ENCODE measurements at places on chromosomes 13 and 19.

DNA sequence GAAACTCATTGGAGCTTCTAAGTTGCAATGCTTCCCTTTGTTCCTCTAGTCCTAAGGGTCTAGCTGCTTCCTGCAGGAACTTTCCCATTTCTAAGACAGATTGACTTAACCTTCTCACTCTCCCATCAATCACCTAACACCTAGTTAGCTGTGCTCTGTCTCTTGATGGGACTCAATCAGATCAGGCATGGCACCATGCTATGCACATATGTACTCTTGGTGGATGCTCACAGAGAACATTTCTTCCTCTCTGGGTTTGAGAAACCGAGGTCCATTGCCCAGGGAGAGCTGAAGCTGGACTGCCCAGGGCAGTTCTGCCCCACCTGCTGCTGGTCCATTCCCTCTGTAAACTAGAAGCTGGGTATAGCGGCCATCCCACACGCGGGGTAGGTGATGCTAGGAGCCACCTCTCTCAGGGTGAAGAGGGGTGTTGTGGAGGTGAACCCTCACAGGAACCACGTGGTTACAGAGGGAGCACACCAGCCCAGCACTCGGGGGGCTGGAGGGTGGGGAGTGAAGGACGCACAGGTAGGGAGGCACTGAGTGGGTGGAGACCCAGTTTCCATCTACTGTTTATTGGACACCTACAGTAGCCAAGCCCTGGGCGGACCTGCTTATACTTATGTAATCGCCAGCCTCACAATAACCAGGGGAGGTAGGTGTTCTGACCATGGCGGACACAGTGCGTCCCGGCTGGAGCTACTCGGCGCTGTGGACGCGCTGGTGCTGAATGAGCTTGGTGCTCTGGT is 3.1 kb upstream of the UBE2M start:
- DNase-seq, result no peak

DNA sequence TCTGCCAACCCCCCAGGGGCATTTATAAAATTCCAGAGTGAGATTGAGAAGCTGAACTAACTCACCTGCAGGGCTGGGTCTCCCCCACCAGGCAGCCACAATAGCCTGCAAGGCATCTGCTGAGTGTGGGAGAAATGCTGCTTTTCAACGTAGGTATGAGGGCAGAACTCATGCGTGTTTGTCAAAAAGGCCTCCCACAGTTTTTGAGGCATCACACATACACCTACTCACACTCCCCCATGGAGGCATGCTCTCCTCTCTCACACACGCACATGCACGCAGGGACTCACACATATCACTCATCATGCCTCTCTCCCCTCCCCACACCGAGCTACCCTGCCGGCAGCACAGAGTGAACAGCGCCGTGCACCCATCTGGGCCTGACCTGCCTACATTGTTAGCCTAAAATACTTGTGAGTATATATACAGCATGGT is 390.5 kb downstream of the FGF9 start:
- DNase-seq, result no peak

DNA sequence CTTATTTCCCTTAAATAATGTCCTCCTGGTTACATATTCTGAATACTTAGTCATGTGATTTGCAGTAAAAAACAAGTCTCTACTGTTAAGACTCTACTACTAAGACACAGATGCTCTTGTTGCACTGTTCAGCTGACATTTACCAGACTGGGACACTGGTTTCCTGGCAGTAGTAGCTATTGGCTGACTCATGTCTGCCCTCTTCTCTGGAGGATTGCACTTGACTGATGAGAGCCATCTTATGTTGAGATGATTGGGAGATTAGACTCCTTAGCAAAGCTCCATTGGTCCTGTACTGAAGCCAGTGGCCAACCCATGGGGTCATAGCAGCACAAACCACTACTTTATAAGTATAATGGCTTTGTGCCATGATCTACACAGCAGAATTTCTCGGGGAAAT is 1672.6 kb upstream of the PCDH20 start:
- DNase-seq, result no peak

GRCh38 chr13:53144826-53145225 is 116.2 kb downstream of the OLFM4 start:
- DNase-seq, result no peak

DNA sequence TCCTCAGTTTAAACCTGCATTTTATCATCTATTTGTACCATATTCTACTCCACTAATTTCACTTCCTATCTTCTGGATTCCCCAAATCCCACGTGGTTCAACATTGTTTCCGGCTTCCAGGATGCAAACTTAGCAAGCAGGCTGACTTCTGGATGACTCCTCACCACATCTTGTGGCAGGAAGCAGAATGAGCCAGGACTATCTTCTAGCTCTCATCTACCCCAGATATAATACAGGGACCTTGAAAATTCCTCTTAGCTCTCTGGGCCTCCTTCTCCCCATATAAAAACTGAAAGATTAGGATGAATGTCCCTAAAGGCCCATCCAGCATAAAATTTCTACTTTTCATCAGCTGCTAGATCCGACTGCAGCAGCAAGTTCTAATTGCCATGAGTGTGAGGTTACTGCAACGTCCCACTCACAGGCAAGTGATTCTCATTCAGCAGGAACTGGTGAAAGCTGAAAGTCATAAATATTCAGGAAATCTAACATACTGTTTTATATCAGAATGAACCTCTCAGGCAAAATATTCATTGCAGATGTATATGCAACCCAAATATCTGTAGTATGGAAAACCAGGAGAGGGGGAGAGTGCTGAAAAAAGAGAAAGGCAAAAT is 93.4 kb downstream of the KCTD12 start:
- peak; percentile 11 for DNase-seq

GRCh38 chr19:55305491-55305890 is 19.6 kb downstream of the TMEM150B start:
- DNase-seq, result no peak

DNA sequence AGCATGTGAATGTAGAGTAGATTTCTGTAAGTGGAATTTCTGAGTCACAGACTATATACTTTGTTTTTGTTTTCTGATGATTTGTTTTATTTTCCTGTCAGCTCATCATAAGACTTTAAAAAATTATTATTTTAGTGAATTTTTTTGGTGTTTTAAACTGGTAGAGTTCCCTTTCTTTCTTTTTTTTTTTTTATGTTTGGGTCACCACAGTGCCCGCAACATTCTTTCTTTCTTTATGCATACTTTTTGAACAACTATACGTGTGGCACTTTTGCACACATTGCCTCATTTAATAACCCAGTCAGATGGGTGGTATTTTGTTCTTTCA is 46.0 kb downstream of the WDFY2 start:
- no peak for DNase-seq

DNA sequence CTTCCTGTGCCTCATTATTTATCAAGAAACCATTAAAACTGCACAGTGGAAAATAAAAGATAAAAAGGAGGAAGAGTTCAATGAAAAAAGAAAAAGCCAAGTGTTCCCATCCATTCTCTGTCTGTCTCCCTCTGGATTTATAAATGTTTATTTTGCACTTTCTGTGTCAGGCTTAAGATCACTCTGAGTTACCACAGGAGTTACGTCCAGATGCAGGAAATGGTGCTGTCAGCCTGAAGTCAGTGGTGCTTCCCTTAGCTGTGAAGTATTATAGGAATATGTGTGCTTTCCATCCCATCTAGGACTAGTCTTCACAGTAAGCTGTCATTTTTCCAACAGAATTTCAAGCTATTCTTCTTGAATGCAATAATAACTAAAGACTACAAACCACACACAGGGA is 420.2 kb downstream of the KCTD12 start:
- no peak for DNase-seq

DNA sequence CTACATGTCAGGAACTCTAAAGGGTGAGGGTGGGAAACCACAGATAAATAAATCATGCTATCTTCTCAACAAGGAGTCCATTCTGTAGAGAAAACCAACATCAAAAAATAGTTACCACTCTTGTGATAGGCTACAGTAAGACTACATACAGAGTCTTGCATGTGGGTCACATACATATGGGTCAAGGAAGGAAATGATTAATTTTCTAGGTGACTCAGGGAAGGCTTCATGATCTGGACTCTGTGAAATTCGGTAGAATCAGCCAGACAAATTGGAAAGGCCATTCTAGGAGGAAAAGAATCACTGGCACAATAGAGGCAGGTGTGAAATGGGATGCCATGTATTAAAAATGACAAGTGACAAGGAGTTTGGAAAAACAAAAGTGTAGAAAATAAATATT is 638.9 kb downstream of the LIG4 start:
- no peak for DNase-seq

GRCh38 chr19:11414544-11414943 is 4.6 kb downstream of the RGL3 start:
- DNase-seq, result no peak

- no peak for DNase-seq
Observed at GRCh38 chr19:485583-486236, 10.6 kb upstream of the MADCAM1 start.

DNA sequence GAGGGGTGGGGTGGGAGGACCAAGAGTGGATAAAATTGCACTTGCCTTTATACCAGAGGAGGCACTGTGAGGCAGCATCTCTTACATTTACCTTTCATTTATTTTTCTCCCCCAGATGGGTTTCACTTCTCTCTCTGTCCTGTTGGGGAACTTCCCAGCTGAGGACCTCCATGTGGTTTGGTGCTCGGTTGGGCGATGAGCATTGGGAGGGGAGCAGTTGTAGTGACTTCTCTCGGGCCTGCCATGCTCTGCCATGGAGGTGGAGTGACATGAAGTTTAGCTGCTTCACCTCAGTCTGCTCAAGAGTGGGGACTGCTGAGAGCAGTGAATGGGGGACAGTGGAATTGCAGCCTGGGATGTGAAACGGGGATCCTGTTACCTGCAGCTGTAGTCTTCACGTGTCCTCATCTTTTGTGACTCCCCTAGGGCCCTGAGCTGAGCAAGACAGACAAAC is 23.1 kb upstream of the CXCL17 start:
- no peak for DNase-seq

DNA sequence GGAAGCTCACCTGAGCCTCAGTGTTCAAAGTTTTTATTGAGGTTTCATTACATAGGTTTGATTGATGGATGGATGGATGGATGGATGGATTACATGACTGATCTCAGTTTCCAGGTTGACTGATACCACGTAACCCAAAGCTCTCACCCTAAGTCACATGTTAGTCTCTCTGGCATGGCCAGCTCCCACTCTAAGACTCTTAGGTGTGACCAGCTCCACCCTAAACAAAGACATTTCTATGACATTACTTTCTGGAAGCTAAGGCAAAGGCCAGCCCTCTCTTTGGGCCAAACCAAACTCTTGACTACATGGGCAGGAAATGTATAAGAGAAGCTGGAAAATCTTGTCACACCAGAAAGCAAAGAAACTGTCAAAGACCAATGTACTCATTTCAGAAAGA is 28.6 kb downstream of the POLR1D start:
- DNase-seq, result no peak
